ENCODE measurements at places on chromosomes 7 and 10.

DNA sequence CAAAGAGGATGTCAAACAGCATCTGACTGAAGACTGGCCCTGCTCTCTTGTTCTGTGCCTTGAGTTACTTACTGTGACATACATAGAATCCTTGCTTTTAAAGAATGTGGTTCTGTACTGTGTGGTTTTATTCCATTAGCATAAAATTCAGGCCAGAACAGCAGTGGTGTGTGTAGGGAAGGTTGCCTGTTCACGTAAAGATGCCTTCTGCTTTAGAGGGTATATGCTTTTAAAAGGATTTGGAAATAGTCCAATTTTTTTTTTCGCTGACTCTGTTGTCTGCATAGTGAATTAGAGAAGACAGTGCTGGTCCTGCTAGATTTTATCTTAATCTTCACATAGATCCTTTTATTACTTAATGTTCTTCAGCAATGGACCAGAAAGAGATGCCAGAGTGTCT lies 470.8 kb upstream of the SEMA3A start:
- no peak for DNase-seq

DNA sequence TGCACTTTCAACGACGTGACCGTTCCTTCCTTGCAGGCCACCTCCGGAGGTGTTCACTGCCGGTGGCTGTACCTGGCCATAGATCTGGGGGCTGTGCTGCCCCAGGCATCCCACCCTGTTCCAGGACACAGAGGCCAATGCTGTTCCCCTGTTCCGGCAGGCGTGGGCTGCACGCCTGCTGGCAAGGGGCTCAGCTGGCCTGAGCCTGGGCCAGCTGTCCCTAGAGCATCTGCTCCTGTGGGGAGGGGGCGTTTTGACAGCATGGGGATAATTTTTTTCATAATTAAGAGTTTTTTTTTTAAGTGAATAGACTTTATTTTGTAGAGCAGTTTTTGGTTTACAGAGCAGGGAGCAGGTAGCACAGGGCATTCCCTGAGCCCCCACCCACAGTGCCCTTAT lies 28.8 kb downstream of the PWWP2B start:
- no peak for DNase-seq

DNA sequence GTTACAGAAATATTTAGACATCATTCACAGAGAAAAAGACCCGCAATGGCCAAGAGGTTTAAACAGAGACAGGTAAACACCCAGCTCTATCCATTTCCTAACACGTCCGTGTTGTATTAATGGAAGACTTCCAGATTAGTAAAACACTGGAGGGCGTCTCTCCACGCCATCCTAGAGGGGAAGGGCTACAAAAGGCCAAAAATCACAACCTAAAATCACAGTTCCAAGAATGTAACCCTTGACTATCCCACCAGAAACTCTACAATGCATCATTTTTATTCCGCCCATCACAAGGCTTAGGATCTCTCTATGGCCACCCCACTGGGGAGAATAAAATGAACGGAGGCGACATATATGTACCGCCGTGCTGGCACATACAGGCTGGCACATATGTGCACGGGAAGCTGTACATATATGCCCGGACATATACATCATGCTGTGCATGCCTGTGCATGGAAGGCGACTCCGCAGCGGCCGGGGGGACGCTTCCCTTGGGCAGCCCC lies 734 bp downstream of the PCLO start:
- DNase-seq, result no peak

DNA sequence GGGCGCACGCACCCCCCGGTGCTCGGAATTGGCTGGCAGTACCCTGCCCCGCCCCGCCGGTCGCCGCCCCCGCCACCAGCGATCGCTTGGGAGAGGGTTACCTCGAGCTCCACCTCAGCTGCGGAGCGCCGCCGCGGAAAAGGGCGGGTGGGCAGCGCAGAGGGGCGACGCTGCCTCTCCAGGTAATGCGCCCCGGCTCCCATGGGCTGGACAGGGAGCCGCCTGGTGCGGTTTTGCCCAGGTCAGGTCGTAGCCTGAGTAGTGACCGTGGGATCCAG lies 1.3 kb downstream of the PFKFB3 start:
- peak; percentile 45 for DNase-seq

GRCh38 chr7:35647171-35647574 lies 47.8 kb downstream of the HERPUD2 start:
- DNase-seq, result no peak

- no peak for DNase-seq
These were observed 29.5 kb downstream of the CARD11 start for GRCh38 chr7:3013975-3014792.

DNA sequence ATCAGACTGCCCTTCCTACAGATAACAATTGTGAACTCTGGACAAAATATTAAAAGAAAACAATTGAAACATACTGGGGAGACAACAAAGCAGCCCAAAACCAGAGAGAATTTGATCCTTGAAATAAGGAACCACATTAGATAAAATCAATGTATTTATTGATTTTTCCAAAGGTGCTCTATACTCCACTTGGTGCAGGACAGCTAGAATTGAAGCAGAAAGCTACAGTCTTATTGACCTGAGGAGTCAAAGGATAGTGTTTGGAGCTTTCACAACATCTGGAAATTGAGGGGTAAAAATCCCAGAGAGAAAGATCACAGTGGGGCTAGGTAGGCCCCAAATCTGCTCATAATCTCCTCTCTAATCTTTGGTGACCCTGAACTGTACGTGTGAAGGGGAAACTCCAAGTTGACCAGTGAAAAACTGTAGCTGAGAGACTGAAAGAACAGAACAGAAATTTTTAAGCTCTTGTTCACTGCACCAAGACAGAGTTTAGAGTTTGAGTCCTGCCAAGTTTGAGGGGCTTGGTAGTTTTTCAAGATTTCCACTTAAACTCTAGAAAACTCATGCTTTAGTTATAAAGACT lies 70.2 kb downstream of the SAMD9 start:
- DNase-seq, result no peak

GRCh38 chr7:45021604-45022296 lies 21.7 kb downstream of the CCM2 start:
- peak; percentile 37 for DNase-seq

GRCh38 chr7:128891942-128892269 lies 18.6 kb downstream of the KCP start:
- DNase-seq, result no peak

DNA sequence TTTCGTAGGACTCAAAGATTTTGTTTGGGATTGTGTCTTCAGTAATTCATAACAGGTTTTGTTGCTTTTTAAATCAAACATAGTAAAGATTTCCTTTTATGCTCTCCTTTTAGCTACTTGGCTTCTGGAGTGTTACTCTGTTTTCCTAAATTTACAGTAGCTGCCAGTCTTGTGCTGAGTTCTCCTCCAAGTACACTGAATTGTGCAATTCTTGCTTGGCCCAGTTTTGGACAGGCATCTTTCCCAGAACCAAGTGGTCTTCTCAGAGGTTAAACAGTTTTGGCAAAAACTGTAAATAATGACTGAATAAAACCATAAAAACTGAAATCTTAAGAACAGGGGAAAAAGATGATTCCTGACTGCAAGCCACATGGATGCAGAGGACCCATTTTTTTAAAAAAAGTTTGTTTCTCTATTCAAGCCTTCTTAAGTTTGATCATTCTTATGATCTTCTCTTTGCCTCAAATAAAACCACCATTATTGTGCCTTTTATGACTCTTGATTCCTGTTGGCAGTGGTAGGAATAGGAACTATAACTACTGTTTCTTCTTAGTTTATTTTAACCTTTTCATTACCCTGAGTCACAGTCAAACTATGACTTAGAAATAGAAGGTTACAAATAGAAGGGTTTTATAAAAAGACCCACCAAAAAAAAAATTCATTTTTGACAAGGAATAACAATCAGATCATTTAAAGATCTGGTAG lies 88.0 kb downstream of the MDFIC start:
- no peak for DNase-seq

GRCh38 chr10:114401195-114401791 lies 3.0 kb downstream of the AFAP1L2 start:
- no peak for DNase-seq

- no peak for DNase-seq
These were observed 33.4 kb upstream of the OPTN start for GRCh38 chr10:13066527-13066926.

DNA sequence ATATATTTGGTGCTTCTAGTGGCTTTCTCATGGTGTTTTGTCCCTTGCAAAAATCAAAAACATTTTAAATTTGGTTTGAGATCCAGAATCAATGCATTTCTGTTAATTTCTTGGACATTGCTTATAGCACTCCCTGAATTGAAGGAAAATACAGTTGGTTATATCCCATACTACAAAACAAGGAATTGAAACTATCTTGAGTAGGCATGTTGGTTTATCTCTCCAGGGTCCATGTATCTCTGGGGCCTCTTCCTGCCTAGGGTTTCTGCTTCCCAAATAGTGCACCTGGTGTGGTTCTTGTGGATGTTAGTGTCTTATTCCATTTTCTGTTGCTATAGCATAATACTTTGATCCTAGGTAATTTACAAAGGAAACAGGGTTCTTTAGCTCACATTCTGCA lies 212.4 kb downstream of the CAMK1D start:
- DNase-seq, result no peak

DNA sequence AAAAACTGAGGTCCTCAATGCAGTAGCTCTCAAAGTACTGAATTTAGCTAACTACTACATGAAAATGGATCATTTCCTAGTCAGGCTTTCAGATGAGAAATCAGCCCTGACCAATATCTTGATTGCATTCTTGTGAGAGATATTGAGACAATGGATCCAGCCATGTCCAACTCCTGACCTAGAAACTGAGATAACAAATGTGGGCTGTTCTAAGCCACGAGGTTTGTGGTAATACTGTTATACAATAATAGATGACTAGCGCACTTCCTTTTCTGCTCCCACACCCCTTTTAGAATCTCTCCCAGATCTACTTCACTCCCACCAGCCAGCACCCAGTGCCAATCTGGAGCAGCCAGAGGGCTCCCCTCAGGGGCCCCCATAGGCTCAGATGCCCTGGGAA lies 209.3 kb upstream of the KMT2E start:
- DNase-seq, result no peak

GRCh38 chr10:118571123-118571522 lies 24.3 kb downstream of the PRLHR start:
- DNase-seq, result no peak

DNA sequence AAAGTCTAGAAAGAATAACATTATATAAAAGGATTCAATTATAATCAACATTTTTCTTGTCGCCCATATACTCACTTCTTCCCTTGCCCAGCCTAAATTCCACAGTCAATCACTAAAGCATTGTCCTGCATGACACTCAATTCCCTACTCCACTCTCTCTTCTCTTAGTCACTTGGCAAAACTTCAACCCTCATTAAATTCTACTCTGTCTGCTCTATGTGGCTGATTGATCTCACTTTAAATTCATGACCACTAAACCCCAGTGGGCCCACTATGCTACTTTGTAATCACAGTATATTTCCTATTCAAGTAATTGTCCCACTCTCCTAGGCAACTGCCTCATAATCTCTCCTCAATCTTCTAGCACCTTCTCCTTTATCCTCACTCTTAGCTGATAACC lies 54.1 kb downstream of the MTERF1 start:
- DNase-seq, result no peak

GRCh38 chr7:21044384-21044783 lies 257.7 kb upstream of the SP8 start:
- no peak for DNase-seq

- DNase-seq, result peak; percentile 84
These were observed 47.2 kb downstream of the SORBS1 start for GRCh38 chr10:95513941-95514392.

DNA sequence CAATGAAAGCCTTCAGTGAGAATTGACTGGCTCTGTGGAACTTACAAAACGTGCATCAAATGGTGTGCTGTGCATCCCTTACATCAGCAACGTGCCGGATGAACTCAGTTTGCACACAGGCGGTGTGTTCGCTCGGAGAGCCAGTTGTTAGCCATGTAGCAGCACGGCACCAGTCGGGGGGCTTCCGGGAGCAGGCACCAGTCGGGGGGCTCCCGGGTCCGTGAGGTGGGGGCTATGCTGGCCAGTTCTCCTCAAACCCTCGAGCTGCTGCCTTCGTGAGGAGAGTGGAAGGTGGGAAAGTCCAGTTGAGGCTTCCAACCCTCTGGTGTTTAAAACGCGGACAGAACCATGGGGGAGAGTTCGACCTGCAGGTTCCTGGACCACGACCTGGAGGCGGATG lies 34.9 kb upstream of the UTF1 start:
- DNase-seq, result no peak

GRCh38 chr10:131690805-131691239 lies 210.0 kb upstream of the PPP2R2D start:
- DNase-seq, result no peak

- DNase-seq, result no peak
These were observed 134.5 kb downstream of the PPP1R3A start for GRCh38 chr7:113784316-113784715.

- no peak for DNase-seq
These were observed 722 bp downstream of the DENND10 start for GRCh38 chr10:119104654-119105015.

DNA sequence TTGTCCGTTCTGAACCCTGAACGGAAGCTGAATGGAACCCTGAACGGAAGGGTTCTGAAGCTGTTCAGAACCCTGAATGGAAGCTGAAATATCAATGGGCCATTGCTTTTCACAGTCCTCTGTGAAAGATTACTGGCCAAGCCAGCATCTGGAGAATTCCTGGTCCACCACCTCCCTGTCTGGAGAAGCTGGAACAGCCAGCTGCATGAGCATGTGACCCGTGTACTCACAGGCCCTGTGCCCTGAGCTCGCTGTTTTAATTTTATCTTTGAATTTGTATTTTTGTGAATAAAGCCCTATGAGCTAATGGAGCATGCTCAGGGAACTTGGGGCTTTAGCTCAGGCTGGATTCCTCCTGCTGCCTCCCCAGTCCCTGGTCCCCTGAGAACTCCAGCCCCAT lies 37.2 kb downstream of the HTRA1 start:
- DNase-seq, result no peak

DNA sequence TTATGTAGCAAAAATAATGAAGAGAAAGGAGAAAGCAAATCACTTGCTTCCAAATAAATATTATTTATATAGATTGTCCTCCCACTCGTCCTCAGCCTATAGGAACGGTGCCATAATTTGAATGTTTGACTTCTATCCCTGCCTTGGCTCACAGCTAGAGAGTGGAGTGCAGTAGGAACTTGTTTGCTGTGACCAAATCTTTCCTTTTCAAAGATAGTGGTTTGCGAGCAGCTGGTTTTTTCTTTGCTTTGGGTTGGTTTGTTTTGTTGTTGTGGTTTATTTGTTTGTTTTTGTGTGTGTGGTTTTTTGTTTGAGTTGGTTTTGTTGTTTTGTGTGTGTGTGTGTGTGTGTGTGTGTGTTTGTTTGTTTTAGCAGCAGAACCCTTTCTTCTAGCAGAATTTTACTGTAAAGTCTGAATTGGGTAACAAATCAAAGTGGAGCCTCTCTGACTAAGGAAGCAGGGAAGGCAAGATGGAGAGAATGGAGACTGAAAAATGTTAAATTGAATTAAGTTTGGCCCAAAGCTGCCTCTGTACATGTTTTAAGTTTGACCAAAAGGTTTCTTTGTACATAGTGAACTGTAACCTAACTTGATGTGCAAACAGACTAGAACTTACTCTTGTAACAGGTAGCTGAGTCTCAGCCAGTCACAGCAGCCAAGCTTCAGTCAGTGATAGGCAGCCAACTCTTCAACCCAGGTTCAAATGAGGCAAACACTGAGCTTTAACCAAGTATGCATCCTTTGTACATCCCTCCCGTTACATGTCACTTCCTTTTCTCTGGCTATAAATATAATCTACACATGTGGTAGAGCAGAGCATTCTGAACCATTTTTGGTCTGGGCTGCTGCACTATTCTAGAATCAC lies 149.5 kb upstream of the LRGUK start:
- DNase-seq, result no peak

- peak; percentile 42 for DNase-seq
These were observed 2.2 kb upstream of the ATP6V1F start for GRCh38 chr7:128860158-128861073.

- DNase-seq, result no peak
These were observed 758.0 kb downstream of the AUTS2 start for GRCh38 chr7:70356085-70356786.

GRCh38 chr7:69389216-69389615 lies 209.1 kb upstream of the AUTS2 start:
- no peak for DNase-seq
